Activated T-helper 1 cell treated with anti-CD3 and anti-CD28 coated beads, Interleukin-12 subunit alpha, Interleukin-12 subunit beta, Interleukin-2, Interleukin-4 antibody, amounts not matched to agents 30 ng/mL and 10 ng/mL and 1 ng/mL, durations not matched to agents 14 hours and 24 hours and 36 hours (primary cell): ENCODE measurements at places on chromosomes 13 and 19.
A peak's percentile ranks its signal among the peaks of the same experiment; 100 is the strongest.

- DNase-seq = no peak
Measured at GRCh38 chr13:92682832-92683517, 543.6 kb upstream of the GPC6 start.

- no peak for DNase-seq
Measured at GRCh38 chr19:49151267-49152118, 3.7 kb downstream of the HRC start.

- DNase-seq = peak; percentile 60
Measured at GRCh38 chr13:25901460-25902376, 150.1 kb downstream of the SHISA2 start.

GRCh38 chr13:21934284-21934683 lies 263.4 kb downstream of the FGF9 start:
- DNase-seq = no peak

GRCh38 chr19:15299568-15300409 lies 32.5 kb downstream of the BRD4 start:
- no peak for DNase-seq

GRCh38 chr13:22926748-22927400 lies 253.9 kb upstream of the SGCG start:
- DNase-seq = no peak

GRCh38 chr13:106061781-106062180 lies 473.7 kb downstream of the EFNB2 start:
- DNase-seq = no peak

- no peak for DNase-seq
Measured at GRCh38 chr13:106011600-106011999, 523.9 kb downstream of the EFNB2 start.
